ENCODE measurements at places on chromosomes 1 and 21. TPM values are rescaled to one million over a fixed set of nuclear protein-coding genes. Genes with fewer than 3 reads are reported as not detected.

GRCh38 chr1:203627398-203627797 is 766 bp downstream of the ATP2B4 start:
- DNase-seq, result no peak

DNA sequence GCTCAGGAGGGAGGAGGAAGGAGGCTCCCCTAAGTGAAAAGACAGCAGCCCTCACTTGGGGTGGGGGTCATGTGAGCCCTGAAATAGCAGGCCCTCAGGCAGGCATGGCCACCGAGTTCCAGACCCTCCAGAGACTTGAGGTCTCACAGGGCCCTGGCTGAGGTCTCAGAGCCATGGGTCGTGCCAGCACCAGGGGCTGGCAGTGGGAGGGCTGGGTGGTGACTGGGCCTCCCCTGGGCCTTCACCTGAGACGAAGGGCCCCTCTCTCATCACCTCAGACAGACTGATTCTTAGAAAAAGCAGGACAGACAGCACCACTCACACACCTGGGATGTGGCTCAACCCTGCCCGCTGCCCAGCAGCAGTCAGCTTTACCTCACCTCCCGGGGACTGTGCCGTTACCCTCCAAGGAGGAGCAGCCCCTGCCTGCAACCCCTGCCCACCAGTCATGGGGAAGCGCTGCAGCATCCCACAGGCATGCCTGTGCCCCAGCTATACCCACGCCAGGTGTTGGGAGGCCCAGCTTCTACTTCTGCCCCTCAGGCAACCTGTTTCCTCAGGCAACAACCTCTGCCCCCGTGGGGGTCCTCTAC is 42.6 kb upstream of the LRP8 start:
- DNase-seq, result no peak

The GJC2 gene
- 0.48 TPM for polyA plus RNA-seq

The LYPD8 gene
- not detected for polyA plus RNA-seq

DNA sequence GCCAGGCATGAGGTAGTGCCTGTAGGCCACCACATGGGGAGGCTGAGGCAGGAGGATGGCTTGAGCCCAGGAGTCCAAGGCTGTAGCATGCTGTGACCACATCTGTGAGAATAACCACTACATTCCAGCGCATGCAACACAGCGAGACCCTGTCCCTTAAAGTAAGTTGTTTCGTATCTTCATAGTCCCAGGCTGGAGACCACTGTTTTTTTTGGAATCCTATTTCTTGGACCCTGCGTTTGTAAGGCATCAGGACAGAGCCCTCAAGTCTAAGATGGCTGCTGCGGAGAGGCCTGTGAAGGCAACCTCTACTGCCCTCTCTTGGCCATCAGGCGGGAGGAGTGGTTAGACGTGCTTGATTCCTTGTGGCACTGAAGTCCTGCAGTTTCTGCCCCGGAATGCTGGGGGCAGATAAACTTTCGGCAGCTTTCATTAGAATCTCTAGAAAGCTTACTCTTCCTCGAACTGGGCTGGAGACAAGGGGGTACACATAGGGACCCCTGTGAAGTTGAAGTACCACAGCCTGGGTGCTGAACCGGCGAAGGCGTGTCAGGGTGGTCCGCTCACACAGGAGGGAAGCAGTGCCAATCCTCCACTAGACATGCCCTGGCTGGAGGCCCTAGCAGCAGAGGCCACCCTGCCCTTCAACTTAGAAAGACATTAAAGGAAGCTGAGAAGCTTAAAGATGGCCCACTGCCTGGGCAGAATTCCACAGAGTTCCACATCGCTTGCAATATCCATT is 36.6 kb downstream of the RABIF start:
- no peak for DNase-seq

DNA sequence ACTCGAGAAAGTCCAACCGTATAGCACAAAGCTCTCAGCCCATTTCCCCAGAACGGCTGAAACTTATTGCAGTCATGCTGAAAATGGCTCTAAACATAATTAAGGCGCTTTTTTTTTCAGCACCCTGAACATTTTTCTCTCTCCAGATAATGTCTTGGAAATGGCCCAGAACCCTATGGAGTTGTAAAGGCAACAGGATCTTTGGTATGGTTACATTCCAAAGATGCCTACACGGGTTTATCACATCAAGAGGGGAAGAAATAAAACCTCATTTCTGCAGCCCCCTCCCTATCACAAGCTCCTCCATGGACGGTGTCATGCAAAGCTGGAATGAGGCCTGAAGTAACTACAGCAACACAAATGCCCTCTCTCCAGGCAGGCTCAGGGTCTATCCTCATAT is 126.4 kb upstream of the GALNT2 start:
- no peak for DNase-seq
